ENCODE measurements at places on chromosomes 5 and 9.

- DNase-seq: no peak
Observed at GRCh38 chr5:32621256-32621655, 35.9 kb downstream of the SUB1 start.

- DNase-seq: no peak
Observed at GRCh38 chr9:112069318-112070169, 105.6 kb downstream of the SUSD1 start.

GRCh38 chr9:133943036-133943780 lies 48.9 kb downstream of the VAV2 start:
- no peak for DNase-seq

DNA sequence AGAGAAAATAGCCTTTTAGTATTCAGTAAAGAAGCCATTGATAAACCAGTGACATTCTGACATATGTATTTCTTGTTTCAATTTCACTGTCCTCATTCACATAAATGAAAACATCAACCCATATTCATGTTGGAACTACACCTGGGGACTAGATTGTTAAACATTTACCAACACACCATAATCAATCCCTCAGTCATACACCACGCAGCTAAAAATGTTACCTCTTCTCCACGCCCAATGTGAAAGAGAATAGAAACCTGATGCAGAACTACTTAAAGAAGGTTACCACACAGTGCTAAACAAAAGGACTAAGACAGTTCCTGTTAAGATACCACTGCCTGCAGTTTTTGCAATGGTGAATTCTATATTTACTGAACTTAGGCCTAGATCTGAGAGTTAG lies 518.9 kb downstream of the PRELID2 start:
- no peak for DNase-seq

GRCh38 chr9:77099388-77099787 lies 77.9 kb upstream of the VPS13A start:
- no peak for DNase-seq

DNA sequence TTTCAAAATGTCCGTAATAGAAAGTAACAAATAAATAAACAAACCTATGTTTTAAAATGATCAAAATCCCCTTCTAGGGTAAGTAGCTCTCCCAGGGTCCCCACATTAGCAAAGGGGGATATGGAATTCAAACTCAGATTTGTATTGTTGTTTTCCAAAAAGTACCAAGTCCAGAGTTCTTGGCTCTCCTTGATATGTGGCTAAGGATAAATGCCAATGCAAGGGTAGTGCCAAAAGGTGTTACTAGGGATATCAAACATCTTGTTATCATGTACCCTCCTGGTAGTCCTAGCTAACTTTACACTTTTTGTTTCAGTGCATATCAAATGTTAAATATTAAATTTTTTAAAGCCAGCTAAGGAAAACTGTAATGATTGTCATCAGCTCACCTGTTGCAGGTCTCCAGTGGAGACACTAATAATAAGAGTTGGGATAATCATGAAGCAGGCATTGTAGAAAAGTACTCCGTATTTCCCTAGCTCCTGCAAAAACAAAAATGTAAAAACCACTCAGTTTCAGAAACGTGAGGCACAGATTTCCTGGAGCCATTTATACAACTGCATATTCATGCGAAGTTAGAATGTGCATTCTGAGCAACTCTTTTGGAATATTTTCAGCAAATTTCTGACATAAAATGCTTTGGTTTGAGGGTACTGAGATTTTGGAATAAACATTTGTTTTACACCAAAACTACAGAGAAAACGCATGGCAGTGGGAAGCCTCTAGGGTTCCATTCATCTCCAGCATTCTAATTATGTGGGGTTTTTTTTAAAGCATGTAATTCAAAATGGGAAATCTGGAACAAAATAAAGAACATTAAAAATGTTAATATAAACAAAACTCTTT lies 39.8 kb downstream of the SLC35D2 start:
- DNase-seq: no peak

DNA sequence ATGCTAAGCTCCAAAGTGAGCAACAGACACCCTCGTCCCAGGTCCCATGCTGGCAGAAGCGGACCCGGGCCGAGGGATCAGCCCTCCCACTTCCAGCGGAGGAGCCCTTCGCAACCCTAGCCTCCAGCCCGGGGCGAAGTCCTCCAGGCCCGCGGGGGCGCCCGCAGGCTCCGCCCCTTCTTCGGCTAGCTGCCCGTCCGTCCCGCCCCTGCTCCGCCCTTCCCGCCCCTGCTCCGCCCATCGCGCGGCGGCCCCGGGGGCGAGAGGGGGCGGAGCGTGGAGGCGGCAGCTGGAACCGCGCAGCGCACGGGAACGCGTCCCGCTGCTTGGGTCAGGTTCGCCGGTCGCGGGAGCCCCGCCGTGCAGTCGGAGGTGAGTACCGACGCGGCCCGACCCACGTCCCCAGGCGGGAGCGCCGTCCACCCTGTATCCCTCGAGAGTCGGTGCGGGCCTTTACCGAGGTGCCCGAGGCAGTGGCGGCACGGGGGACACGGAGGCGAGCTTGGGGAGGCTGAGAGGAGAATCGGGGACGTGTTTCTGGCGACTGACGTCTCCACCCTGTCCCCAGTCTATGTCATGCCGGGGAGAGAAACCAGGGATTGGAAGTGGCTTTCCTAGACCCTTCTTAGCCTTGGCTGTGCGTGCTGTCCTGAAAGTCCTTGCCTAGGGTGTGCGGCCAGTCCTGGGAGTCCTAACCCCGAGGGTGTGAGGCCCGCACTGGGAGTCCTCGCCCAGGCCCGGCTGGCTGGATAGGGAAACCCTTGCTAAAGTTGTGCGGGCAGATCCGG lies at the start of gene ACO1:
Gene ACO1, plus strand, starts transcription at position 280 of the 788 bp plus-strand sequence. CDS start 20,864 bp downstream, outside the sequence.
- DNase-seq: no peak

DNA sequence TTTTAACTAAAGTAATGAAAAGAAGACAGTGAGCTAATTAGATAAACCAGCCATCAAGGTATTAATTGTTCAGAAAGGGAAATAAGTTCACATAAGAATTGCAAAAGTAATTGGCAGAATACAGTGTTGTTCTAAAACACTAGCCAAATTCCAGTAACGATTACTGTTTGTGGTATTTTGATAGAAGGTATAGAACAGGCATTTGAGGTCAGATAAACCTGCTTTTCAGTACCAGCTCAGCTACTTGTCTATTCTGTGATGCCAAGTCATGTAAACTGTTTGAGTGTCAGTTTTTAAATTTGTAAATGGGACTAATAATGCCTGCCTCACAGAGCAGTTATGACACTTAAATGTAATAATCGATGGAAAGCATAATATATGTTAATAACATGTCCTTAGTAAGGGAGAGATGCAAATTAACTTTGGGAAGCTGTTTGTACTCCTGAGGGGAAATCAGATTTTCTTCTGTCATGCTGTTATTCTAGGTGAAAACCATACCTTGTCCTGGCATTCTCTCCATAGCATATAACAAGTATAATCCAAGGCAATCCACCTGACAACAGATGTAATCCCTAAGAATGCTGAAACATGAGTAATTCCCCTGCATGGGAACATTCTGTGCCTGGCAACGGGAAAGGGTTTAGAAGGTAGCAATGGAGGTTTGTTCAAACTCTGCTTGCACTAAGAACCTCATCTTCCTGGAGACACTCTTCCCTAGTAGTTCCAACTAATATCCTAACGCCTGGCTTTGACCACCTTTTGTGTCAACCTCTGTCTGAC lies 509.5 kb upstream of the PAPPA start:
- DNase-seq: no peak

DNA sequence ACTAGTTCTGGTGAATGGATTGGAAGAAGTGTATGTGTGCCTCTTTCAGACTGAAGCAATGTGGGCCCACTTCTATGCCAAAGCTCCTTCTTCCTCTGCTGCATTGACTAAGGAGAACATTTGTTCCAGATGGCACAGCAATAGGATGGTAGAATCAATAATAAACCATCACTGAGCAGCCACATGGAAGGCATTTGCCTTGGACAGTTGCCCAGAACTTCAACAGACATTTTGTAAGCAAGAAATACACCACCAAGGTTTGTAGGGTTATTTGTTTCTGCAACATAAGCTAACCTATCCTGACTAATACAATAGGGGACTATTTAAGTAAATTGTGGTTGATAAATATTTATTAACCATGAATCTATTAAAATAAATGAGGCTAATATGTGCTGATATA lies 37.7 kb upstream of the CSNK1G3 start:
- DNase-seq: no peak
